ENCODE measurements at places on chromosomes 2 and 18. TPM values are rescaled to one million over a fixed set of nuclear protein-coding genes. Genes with fewer than 3 reads are reported as not detected.
A peak's percentile ranks its signal among the peaks of the same experiment; 100 is the strongest.

The DYNC1I2 gene
- 122 TPM for total RNA-seq

The CFC1 gene
- total RNA-seq, result not detected

The TNP1 gene
- total RNA-seq, result not detected

The PLEK gene
- 20.7 TPM for total RNA-seq

DNA sequence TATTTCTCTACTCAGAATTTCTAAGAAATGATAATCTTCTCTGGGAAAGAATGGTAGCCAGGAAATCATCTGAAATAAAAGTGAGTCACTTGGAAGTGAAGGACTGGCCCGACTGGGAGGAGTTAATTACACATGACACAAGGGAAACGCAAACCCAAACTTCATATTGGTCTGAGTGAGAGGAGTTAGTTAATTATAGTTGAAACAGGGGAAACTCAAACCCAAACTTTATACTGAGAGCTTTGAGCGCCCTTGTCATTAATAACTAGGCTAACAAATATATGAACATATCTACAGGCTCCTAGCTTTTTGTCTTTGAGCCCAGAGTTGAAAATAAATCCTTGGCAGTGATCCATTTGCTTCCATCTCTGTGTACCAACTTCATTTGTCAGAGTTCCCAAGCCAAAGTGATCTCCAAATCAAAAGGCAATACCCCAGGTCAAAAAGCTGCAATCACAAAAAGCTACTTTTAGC lies 187.8 kb upstream of the COL3A1 start:
- peaks cover 18% of the 10 kb centered on the region for H3K4me1 ChIP-seq
- no peaks in the 10 kb centered on the region for H3K36me3 ChIP-seq
- peak overlapping the region; percentile 62 for H3K27ac ChIP-seq
- peak overlapping the region; percentile 51 for H3K4me3 ChIP-seq
- H3K27me3 ChIP-seq, result no peaks in the 10 kb centered on the region

GRCh38 chr2:138474100-138474825 lies 27.3 kb upstream of the SPOPL start:
- H3K4me1 ChIP-seq, result no peaks in the 10 kb centered on the region
- no peak for DNase-seq
- no peak overlapping the region for H3K27ac ChIP-seq
- no peak overlapping the region for H3K4me3 ChIP-seq
- H3K36me3 ChIP-seq, result no peaks in the 10 kb centered on the region

- H3K27ac ChIP-seq, result no peak overlapping the region
- no peaks in the 10 kb centered on the region for H3K4me1 ChIP-seq
- no peaks in the 10 kb centered on the region for H3K27me3 ChIP-seq
- H3K36me3 ChIP-seq, result no peaks in the 10 kb centered on the region
Observed at GRCh38 chr2:132538331-132538855, 121.8 kb downstream of the GPR39 start.

- no peak for DNase-seq
- no peaks in the 10 kb centered on the region for H3K36me3 ChIP-seq
- no peak overlapping the region for H3K4me3 ChIP-seq
- peaks cover 42% of the 10 kb centered on the region for H3K27me3 ChIP-seq
- H3K27ac ChIP-seq, result no peak overlapping the region
- peaks cover 38% of the 10 kb centered on the region for H3K4me1 ChIP-seq
Observed at GRCh38 chr2:118843483-118844132, 3.8 kb downstream of the EN1 start.

DNA sequence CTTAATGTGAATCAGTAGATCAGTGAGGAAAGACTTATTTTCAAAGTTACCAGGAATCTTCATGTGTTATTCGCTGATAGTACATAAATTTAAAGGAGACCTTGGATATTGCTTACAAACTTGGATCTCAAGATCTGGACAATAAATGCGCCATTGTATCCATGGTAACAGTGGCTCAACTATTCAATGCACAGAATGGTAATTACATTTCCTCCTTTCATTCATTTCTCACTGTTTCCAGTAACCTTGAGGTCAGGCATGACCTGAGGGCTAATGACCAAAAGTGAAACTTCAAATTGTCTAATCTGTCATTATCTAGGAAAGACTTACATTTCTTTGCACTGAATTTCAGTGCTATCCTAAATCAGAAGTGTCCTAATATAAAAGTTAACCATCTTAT lies 8.1 kb downstream of the LRP2 start:
- H3K27ac ChIP-seq, result no peak overlapping the region
- no peak overlapping the region for H3K4me3 ChIP-seq
- no peak for DNase-seq
- no peaks in the 10 kb centered on the region for H3K4me1 ChIP-seq
- H3K27me3 ChIP-seq, result no peaks in the 10 kb centered on the region

GRCh38 chr18:650428-650858 lies 7.0 kb upstream of the TYMS start:
- no peak overlapping the region for H3K27ac ChIP-seq
- no peaks in the 10 kb centered on the region for H3K36me3 ChIP-seq
- H3K4me1 ChIP-seq, result no peaks in the 10 kb centered on the region
- no peaks in the 10 kb centered on the region for H3K27me3 ChIP-seq

GRCh38 chr2:73889206-73889605 lies 3.6 kb upstream of the ACTG2 start:
- H3K27me3 ChIP-seq, result no peaks in the 10 kb centered on the region
- no peak overlapping the region for H3K4me3 ChIP-seq
- H3K27ac ChIP-seq, result no peak overlapping the region
- DNase-seq, result no peak

DNA sequence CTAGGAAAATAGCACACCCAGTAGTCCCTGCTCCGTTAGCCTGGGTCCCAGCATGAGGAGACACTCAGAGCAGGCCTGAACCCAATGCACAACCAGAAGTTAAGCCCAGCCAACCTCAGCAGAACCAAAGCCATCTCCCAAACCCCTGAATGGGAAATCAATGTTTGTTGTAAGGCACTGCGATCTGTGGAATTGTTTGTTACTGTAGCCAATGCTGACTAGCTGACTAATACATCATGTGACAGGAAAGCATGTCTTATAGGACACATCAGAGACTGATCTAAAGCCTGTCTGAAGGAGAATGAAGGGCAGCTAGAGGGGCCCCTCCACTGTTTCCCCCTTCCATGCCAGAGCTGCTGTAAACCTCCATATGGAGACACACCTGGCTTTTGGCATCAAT lies 96.4 kb downstream of the MARCHF4 start:
- DNase-seq, result no peak
- H3K4me3 ChIP-seq, result no peak overlapping the region
- no peak overlapping the region for H3K27ac ChIP-seq
- H3K4me1 ChIP-seq, result peaks cover 30% of the 10 kb centered on the region
- no peaks in the 10 kb centered on the region for H3K27me3 ChIP-seq

- H3K27ac ChIP-seq, result no peak overlapping the region
- H3K4me3 ChIP-seq, result no peak overlapping the region
- DNase-seq, result peak; percentile 33
- no peaks in the 10 kb centered on the region for H3K4me1 ChIP-seq
- H3K27me3 ChIP-seq, result no peaks in the 10 kb centered on the region
- no peaks in the 10 kb centered on the region for H3K36me3 ChIP-seq
Observed at GRCh38 chr2:189698020-189698887, 23.8 kb downstream of the ANKAR start.

GRCh38 chr2:207768866-207769596 lies 675 bp downstream of the FZD5 start:
- H3K27ac ChIP-seq, result peak overlapping the region; percentile 56
- peaks cover 8% of the 10 kb centered on the region for H3K4me1 ChIP-seq
- no peaks in the 10 kb centered on the region for H3K36me3 ChIP-seq
- peak overlapping the region; percentile 93 for H3K4me3 ChIP-seq
- DNase-seq, result no peak

DNA sequence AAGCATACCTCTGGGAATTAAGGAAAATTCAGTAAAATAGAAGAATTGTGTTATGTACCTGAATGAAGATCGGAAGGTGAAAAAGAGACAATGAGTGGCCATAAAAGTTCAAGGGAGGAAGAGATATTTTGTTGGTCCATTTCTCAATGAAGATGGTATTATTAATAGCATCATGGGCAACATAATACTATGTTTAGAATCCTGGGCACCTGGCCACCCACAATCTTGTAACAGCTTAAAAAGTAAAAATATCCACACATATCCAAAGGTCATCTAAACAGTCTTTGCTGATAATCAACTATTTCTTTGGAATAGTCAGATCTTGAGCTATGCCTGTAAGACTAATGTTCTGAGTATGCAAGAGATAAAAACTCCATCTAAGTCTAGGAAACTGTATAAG lies 73.7 kb downstream of the XIRP2 start:
- no peak overlapping the region for H3K4me3 ChIP-seq
- no peak for DNase-seq
- H3K36me3 ChIP-seq, result no peaks in the 10 kb centered on the region
- no peaks in the 10 kb centered on the region for H3K4me1 ChIP-seq

GRCh38 chr2:109336296-109336695 lies 207.3 kb downstream of the SH3RF3 start:
- H3K36me3 ChIP-seq, result no peaks in the 10 kb centered on the region
- peak overlapping the region; percentile 61 for H3K4me3 ChIP-seq
- peaks cover 31% of the 10 kb centered on the region for H3K4me1 ChIP-seq
- peak overlapping the region; percentile 41 for H3K27ac ChIP-seq
- no peak for DNase-seq
- H3K27me3 ChIP-seq, result no peaks in the 10 kb centered on the region

DNA sequence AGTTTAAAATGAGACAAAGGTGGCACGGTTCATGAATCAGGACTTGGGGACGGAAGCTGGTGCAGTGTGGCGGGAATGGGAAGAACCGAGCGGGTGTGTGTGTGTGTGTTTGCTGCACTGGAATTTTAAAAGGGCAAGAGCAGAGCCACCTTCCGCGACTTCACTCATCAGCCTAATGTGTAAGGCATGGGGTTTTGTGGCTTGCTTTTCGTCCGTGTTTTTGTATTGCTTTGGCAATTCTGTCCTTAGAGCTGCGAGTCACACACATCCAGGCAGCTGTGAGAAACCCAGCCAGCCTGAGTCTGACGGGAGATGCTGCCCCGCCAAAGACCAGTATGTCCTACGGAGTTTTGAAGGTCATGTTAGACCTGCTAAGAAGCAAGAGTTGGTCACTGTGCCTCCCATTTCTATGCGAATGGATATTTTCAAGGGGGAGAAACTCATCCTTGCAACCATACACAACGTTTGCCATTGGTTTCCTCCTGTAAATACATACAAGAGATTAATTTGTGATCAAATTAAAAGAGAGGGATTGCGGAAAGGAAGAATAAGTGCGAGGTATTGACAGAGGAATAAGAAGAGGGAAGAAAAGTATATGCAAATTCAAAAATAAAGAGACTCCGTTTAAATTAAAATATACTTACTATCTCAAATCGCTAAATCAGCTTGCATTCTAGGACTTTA lies 665 bp upstream of the CACNB4 start:
- peak overlapping the region; percentile 89 for H3K4me3 ChIP-seq
- DNase-seq, result no peak
- H3K27me3 ChIP-seq, result no peaks in the 10 kb centered on the region
- no peaks in the 10 kb centered on the region for H3K36me3 ChIP-seq
- H3K4me1 ChIP-seq, result peaks cover 3% of the 10 kb centered on the region
- H3K27ac ChIP-seq, result no peak overlapping the region

DNA sequence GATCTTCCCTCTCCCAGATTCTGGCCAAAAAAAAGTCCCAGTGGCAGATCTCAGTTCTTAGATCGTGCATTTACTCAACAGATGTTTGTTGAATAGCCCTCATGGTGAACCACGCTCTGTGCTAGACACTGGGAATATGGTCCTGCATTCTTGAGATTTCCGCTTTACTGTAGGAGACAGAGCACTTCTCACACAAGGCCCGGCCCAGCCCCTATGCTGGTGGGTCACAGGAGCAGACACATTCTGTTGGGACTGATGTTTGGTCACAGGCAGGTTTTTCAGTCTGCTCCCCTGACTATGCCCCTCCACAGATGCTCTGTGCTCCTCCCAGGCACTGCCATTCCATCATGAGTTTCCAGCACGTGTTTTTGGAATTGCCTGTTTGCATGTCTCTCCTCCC lies 110.9 kb downstream of the RAPGEF4 start:
- H3K4me1 ChIP-seq, result no peaks in the 10 kb centered on the region
- H3K4me3 ChIP-seq, result no peak overlapping the region
- H3K27me3 ChIP-seq, result no peaks in the 10 kb centered on the region
- DNase-seq, result no peak
- no peak overlapping the region for H3K27ac ChIP-seq

DNA sequence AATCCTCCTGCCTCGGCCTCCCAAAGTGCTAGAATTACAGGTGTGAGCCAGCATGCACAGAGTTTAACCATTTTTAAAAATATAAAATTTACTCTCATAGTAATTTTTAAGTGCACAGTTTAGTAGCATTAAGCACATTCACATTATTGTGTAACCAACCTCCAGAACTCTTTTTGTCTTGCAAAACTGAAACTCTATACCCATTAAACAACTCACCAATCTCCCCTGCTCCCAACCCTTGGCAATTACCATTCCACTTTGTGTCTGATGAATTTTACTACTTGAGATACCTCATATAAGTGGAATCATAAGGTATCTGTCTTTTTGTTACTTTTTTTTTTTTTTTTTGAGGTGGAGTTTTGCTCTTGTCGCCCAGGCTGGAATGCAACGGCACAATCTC lies 112.5 kb downstream of the BMPR2 start:
- H3K27me3 ChIP-seq, result no peaks in the 10 kb centered on the region
- peaks cover 15% of the 10 kb centered on the region for H3K4me1 ChIP-seq
- no peak overlapping the region for H3K27ac ChIP-seq
- H3K4me3 ChIP-seq, result no peak overlapping the region

GRCh38 chr2:234368861-234369261 lies 128.0 kb downstream of the ARL4C start:
- H3K27me3 ChIP-seq, result no peaks in the 10 kb centered on the region
- H3K36me3 ChIP-seq, result no peaks in the 10 kb centered on the region

- no peak overlapping the region for H3K4me3 ChIP-seq
- DNase-seq, result no peak
- peaks cover 25% of the 10 kb centered on the region for H3K36me3 ChIP-seq
- H3K4me1 ChIP-seq, result peaks cover 12% of the 10 kb centered on the region
- no peak overlapping the region for H3K27ac ChIP-seq
- no peaks in the 10 kb centered on the region for H3K27me3 ChIP-seq
Observed at GRCh38 chr2:200471324-200471848, 38.5 kb downstream of the KCTD18 start.

Data from thoracic aorta (tissue), 2 donors.